CD14-positive monocyte (primary cell): ENCODE measurements at places on chromosomes 1 and 21. TPM values are rescaled to one million over a fixed set of nuclear protein-coding genes. Genes with fewer than 3 reads are reported as not detected.

The PIGK gene
- 24.7 TPM for polyA plus RNA-seq

The AMPD1 gene
- not detected for polyA plus RNA-seq

The FAM20B gene
- 4.0 TPM for polyA plus RNA-seq

The AADACL4 gene
- polyA plus RNA-seq = not detected

The SLC5A3 gene
- 1.2 TPM for polyA plus RNA-seq

The CHD1L gene
- 15.2 TPM for polyA plus RNA-seq

The TSPAN2 gene
- 20.6 TPM for polyA plus RNA-seq

The MMEL1 gene
- polyA plus RNA-seq = 1.1 TPM

The RAB42 gene
- not detected for polyA plus RNA-seq

The F5 gene
- polyA plus RNA-seq = 6.5 TPM

The RORC gene
- polyA plus RNA-seq = not detected

The FGR gene
- 1,340 and 1,526 TPM in 2 replicates for polyA plus RNA-seq

The SIM2 gene
- polyA plus RNA-seq = not detected

The LCK gene
- 1.7 TPM for polyA plus RNA-seq

The TSHB gene
- polyA plus RNA-seq = not detected

The CRNN gene
- polyA plus RNA-seq = not detected in 2 replicates

The OLFML3 gene
- polyA plus RNA-seq = 0.08 TPM in 1 of 2 replicates, not detected in the other

The NPHS2 gene
- not detected in 2 replicates for polyA plus RNA-seq

The SPATA46 gene
- polyA plus RNA-seq = not detected

The LAD1 gene
- polyA plus RNA-seq = not detected

The GPR161 gene
- polyA plus RNA-seq = 0.32 and 0.65 TPM in 2 replicates

The NOC2L gene
- polyA plus RNA-seq = 44.7 and 47.9 TPM in 2 replicates

The CSTB gene
- polyA plus RNA-seq = 73.7 and 83.8 TPM in 2 replicates

The USP16 gene
- 11.6 TPM for polyA plus RNA-seq

The RIPPLY3 gene
- not detected for polyA plus RNA-seq

The EPS15 gene
- polyA plus RNA-seq = 53.6 TPM

The RGSL1 gene
- polyA plus RNA-seq = not detected

The MYBPH gene
- 0.52 TPM for polyA plus RNA-seq

The LCE3E gene
- polyA plus RNA-seq = not detected

The BGLAP gene
- polyA plus RNA-seq = not detected

The CFAP141 gene
- not detected in 2 replicates for polyA plus RNA-seq

The KCND3 gene
- polyA plus RNA-seq = 0.03 TPM in 1 of 2 replicates, not detected in the other

The GJA8 gene
- polyA plus RNA-seq = not detected

The EPRS1 gene
- polyA plus RNA-seq = 3.9 and 9.3 TPM in 2 replicates

The ROR1 gene
- not detected for polyA plus RNA-seq

The XCL1 gene
- not detected for polyA plus RNA-seq

The ADORA3 gene
- 2.7 TPM for polyA plus RNA-seq

The FAM177B gene
- not detected in 2 replicates for polyA plus RNA-seq

The PAQR6 gene
- polyA plus RNA-seq = not detected

The OR2T11 gene
- not detected for polyA plus RNA-seq

The SDC3 gene
- 0.05 TPM for polyA plus RNA-seq
